ENCODE measurements at places on chromosomes 1 and 21.

- no peak for DNase-seq
These were observed 134.8 kb upstream of the DPT start for GRCh38 chr1:168863772-168864171.

DNA sequence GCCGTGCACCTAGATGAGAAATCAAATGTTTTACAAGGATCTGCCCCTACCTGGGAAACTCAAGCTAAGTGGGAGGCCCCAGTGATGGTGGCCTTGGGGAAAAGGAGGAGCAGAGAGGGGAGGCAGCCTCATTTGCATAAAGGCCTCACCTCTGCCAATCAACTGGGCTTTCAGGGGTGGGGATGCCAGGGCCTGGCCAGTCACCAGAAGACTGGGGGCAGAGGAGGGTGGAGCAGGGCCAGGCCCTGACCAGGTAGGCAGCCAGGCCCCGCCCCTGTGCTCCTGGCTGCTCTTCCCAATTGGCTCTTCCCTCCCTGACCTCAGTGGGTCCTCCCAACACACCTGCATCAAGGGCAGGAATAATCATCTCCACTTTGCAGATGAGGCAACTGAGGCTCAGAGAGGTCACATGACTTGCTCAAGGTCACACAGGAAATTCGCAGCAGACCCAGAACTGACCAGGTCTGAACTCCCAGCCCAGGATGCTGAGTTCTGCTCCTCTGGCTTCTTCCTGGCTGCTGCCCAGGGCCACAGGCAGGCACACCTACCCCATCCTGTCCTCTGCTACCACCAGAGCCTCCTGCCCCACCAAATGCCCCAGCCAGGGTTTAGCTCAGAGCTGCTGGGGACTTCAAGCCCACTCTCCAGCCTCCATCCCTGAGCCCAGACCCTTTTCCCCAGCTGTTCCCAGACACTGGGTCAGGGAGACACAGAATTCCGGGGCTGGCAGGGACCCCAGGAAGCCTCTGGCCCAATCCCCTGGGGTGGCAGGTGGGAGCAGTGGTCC, 677.9 kb downstream of the MATN1 start:
- no peak for DNase-seq

DNA sequence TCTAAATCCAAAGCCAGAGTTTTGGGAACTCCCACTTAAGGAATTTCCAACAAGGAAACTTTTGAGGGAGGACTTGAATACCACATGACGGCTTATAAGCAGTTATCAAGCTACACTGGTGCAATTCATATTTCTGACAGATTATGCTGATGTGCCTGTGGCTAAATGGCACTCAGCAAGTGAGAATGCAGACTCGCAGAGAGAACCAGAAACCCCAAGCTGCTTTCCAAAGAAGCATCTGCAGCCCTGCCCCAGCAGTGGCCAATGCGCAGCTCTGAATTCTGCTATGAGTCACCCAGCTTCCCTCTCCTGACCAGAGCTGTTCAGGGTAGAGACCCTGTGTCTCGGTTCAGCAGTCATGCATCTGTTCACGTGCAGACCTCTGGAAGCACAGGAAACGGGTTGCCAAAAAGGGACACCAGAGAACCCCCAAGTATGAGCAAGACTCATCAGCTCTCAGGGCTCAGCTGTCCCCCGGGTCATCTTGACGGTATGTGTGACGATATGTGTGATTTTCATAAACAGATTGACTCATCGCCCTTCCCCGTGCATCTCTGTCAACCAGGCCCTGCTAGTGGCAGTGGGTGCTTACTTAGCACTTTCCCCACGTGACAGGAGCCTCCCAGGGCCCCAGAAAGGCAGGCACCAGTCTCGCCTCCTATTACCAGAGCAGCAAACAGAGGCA, 76.3 kb downstream of the ITPKB start:
- peak; percentile 93 for DNase-seq

DNA sequence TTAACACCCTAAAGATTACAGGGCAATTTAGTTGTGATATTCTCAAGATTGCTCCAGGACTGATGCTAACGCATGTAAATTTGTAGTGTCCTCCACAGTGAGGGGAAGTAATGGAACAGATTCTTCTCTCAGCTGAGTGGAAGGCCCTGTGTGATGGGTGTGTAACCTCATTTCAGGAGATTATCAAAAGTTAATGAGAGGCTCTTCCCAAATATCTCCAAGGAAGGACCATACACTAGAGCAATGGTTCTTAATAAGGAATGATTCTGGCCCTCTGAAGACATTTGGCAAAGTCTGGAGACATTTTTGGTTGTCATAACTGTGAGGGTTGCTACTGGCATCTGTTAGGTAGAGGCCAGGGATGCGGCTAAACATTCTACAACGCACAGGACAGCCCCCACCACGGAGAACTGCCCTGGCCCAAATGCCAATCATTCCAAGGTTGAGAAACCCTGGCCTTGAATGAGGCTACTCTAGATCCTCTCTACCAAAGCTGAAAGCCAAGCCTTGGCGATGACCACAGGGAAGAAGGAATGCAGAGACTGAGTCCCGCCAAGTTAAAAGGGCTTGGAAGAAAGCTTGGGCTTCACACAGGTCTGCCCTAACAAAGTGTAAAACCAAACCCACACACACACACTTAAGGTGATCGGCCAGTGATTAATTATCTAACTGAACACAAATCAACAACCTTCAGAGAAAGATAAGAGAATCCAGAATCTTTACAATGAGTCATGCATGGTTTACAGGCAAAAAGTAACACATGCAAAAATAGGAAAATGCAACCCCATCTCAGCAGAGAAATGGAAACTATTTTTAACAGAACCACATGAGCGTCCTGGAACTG, 135.8 kb downstream of the SYF2 start:
- no peak for DNase-seq

DNA sequence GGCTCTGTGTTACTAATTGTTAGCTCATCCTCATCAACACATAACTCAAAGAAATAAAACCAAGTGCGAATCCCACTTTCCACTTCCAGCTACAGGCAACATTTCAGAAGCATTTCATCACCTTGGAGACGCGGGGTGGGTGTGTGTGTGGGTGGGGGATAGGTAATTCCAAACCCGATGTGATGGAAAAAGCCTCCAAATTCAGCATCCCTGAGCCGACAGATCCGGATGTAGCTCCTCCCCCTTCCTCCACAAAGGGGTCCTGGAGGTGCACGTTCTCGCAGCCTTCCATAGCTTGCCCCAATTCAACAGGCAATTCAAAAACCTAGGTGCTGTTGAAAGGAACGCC, 486 bp downstream of the HSPA13 start:
- no peak for DNase-seq

- DNase-seq: no peak
These were observed 34.7 kb upstream of the RGL1 start for GRCh38 chr1:183769956-183770815.

- DNase-seq: no peak
These were observed 61.2 kb upstream of the CCDC190 start for GRCh38 chr1:162922201-162922600.

DNA sequence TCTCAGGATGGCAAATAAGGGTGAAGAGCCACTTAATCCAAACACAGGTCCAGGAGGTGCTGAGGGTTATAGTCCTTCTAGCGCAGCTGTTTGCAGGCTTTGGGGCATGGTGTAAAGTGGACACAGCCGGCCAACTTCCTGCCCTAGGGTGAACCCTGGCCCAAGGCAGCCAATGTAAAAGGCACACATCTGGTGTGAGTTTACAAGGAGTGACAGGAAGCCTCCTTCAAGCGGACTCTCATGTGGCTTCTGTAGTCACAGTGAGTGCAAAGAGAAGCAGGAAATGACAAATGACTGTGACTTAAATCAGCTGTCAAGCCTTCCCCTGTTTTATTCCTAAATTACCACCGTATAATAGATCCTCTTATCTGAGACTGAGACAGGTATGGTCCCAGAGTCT, 213.0 kb downstream of the CRB1 start:
- no peak for DNase-seq

GRCh38 chr1:147833231-147833860, 69.2 kb upstream of the GJA8 start:
- no peak for DNase-seq

DNA sequence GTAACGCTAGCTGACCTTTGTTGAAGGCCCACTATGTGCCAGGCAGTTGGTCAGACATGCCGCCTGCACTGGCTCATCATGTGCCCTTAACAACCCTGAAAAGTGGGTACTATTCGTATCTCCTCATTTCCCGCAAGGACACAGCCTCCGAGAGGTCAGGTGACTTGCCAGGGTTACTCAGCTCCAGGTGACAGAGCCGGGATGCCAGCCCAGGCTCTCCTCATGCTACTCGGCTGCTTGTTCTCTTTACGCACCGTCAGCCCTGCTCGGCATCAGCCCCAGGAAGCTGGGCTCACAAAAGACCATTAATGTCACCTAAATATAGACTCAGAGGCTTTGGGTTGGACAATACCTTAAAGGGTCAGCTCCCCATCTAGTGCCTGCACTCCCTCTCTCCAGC, 29.0 kb downstream of the GRHL3 start:
- DNase-seq: no peak

- no peak for DNase-seq
These were observed 24.2 kb downstream of the MAN1C1 start for GRCh38 chr1:25640646-25641328.

DNA sequence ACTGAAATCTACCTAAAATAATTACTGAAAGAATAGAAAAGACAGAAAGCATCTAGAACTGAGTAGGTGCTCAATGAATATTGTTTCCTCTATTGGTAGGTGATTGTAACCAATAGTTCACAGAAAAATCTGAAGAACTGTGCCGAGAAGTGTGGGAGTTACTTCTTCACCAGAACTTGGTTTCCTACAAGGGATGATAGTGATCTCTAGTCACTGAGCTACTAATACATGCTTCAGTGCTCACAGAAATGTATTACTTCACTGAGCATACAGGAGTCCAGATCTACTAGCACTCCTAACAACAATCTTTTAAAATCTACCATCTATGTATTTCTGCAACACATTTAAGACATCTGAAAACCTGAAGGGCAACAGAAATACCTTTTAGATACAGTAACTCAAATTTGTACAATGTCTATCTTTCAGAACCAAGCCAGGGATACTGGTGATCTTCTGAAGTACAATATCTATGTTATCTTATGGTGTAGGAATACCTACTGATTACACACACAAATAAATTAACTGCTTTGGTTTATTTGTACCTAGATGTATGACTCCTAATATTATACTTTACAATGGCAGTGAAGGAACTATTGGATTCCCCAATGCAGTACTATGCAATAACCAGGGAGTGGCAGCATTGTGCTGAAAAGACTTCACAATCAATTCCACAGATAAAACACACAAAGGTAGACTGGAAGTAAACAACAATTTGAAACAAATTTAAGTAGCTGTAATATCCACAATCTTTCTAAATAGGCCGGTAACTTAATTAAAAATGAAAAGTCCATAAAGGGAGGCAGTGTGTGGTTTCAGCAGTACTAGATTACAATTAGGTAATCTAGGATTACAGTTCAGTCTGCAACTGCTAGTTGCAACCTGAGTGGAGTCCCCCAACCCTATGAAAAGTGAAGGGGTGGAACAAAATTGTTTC, 243.0 kb downstream of the SLC45A1 start:
- DNase-seq: peak; percentile 7

DNA sequence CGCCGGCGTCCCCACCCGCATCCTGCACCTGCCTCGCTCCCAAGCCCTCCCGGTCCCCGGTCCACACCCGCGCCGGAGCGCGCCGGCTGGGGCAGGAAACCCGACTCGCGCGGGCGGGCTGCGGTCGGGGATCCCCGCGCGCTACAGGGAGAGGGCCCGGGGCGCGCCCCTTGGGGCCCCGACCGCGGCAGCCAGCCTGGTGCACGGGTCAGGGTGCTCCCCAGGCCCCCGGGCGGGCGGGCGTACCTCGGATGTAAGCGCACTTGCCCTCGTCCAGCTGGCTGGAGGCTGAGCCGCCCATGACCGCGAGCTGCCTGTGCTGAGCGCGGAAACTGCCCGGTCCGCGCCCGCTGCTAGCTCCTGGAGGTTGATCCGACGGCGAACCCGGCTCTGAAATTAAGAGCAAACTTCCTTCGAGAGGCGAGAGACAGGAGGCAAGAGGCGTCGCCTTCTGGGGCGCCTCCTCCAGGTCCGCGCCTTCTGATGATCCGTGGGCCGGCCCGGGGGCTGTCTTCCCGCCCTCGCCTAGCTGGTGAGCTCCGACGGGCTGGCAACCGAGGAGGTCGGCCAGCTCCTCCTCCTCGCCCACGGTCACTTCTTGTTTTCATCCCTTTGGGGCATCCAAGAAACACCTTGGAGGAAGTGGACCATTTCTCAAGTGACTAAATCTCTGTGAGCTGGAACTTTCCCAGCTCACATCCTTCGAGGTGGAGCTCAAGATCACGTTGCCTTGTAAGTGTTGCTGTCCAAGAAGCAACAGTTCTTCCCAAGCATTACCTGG, at the start of gene NIBAN1:
Gene NIBAN1 (minus strand): TSS at position 453 of the 781 bp plus-strand sequence. CDS start 152 bp downstream, at position 301.
- peak; percentile 61 for DNase-seq

- no peak for DNase-seq
These were observed 34.0 kb downstream of the MACF1 start for GRCh38 chr1:39238476-39238875.

DNA sequence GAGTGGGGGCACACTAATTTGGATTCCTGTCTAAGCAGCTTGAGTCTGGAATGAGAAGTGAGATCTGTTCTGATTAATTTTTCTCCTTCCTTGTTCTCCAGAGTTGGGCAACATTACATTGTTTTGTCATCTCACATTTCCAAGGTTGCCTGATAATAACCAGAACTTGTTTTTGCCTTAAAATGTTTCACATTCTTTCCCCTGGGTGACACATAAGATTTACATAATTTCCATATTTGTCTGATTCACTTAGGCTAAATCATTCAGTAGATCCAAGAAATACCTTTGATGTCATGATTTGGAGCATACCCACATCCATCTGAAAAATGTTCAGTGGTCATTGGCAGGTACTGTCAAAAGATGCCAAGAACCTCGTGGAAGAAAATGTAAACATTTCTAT, 60.3 kb downstream of the XCL2 start:
- no peak for DNase-seq

- no peak for DNase-seq
These were observed 1999.4 kb downstream of the MRPL39 start for GRCh38 chr21:23607782-23608431.

DNA sequence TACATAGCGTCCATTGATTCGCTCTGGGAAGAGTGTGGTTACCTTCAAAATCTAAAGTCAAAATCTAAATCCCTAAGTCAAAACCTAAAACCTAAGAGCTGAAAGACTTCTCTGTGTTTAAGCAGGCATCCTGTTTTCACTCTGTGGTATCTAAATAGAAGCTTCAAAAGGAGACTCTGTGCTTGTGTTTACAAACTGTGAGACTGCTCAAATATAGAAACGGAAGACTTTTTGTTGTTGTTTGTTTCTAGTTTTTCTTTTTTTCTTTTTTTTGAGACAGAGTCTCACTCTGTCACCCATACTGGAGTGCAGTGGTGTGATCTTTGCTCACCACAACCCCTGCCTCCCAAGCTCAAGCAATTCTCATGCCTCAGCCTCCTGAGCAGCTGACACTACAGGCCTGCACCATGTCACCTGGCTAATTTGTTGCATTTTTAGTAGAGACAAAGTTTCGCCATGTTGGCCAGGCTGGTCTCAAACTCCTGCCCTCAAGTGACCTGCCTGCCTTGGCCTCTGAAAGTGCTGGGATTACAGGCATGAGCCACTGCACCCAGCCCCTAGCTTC, 425.9 kb downstream of the SMYD3 start:
- DNase-seq: no peak

DNA sequence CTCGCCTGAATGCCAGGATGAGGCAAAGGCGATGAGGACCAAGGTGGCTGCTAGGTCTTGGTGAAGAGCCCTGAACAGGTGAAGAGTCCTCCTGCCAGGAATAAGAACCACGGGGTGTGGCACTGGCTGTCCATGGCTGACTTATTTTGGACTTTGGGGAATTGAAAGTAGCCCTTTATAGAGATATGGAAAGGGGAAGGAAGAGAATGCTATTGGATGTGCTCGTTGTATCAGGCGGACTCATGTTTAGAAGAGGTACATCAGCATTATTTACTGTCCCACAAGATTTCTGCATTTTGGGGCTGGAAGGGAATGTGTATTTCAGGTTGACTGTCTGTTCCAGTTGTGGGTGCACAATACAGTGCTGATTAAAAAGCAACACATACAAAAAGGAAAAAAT, 465.8 kb downstream of the DSCAM start:
- no peak for DNase-seq
